ENCODE measurements at places on chromosomes 7 and 10.

DNA sequence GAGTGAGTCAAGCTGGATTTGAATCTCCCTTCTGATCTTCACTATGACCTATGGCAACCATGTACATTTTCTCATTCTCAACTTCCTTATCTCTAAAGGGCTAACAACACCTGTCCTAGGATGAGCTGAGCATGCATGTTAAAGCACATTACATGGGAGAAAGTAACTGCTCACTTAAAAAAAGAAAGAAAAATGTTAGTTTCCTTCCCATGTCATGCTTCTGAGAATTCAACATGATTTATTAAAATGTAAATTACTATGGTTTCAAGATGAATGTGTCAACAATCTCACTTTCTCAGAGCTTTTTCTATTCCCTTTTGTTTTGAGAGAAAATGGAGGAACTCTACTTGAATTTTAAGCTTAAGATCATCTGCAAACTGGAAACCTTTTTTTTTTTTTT lies 295.3 kb downstream of the SKIDA1 start:
- no peak for DNase-seq

GRCh38 chr10:101693651-101693977 lies 1.4 kb downstream of the FBXW4 start:
- DNase-seq, result no peak

DNA sequence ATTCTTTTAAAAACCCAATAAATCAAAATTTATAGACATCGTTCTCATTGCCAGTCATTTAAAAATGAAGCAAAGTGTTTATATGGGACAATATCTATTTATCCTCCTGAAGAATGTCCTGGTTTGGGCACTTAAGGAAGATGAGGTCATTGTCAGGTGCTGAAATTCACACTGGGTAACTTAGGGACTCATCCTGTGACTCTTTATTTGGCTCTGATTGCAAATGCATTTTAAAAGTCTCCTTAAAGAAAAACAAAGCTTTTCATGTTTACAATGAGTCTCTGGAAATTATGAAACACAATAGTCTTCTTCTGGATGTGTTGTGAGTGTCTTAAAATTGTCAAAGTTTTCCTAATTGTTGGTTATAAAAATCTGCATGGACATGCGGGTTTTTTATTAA lies 69.5 kb upstream of the GPR158 start:
- no peak for DNase-seq

- no peak for DNase-seq
Observed at GRCh38 chr7:98626460-98627412, 9.7 kb downstream of the NPTX2 start.

GRCh38 chr10:75395066-75395931 lies 6.3 kb downstream of the ZNF503 start:
- DNase-seq, result no peak

- DNase-seq, result no peak
Observed at GRCh38 chr10:10394933-10395658, 622.6 kb upstream of the CELF2 start.

GRCh38 chr7:140238778-140239652 lies 62.2 kb upstream of the KDM7A start:
- DNase-seq, result no peak

GRCh38 chr7:19400758-19401254 lies 255.6 kb upstream of the FERD3L start:
- no peak for DNase-seq

DNA sequence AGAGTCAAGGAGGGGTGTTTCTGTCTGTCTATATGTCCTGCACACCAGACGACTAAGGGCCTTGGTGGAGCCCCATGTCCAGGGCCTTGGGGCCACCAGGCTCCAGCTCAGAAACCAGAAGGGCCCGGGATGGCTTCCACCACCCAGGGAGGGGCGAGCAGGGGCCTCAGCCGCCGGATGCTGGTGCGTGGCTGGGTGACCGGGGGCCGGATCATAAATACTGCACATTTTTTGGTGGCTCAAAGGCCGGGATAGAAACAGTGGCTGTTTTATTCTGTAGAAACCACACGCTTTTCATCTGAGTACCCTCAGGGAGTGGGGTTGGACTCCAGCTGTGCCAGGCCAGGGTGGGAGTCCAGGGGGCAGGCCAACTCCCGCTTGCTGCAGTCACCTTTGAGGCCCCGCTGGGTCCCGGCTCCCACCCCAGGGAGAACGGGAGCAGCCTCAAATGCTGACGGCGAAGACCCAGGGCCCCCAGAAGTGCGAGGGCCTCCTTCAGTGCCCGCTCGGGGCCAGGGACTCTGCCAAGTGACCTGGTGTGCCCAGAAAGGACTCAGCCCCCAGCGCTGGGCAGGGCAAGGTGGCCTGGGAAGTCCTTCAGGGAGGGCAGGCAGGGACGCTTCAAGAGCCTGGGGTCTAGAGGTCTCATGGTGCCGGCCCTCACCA lies 28.2 kb downstream of the PDGFA start:
- no peak for DNase-seq

- no peak for DNase-seq
Observed at GRCh38 chr10:16652154-16652553, 130.5 kb upstream of the C1QL3 start.

DNA sequence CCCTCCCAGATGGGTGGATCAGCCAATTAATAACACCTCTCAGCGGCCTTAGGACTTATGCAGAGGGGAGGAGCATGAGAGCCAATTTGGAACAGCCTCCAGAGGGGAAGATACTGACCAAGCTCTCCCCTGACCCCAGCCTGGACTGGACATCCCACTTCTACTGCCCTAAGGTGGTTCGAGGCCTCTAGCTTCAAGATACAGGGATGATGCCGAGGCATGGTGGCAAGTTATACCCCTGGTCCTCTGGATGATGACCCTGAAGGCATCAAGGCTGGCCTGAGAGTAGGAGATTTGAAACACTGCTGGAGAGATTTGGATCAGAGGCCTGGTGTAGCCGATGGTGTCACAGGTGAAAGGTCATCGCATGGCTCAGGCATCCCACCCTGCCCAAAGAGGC lies 3.2 kb downstream of the CDH23 start:
- no peak for DNase-seq

DNA sequence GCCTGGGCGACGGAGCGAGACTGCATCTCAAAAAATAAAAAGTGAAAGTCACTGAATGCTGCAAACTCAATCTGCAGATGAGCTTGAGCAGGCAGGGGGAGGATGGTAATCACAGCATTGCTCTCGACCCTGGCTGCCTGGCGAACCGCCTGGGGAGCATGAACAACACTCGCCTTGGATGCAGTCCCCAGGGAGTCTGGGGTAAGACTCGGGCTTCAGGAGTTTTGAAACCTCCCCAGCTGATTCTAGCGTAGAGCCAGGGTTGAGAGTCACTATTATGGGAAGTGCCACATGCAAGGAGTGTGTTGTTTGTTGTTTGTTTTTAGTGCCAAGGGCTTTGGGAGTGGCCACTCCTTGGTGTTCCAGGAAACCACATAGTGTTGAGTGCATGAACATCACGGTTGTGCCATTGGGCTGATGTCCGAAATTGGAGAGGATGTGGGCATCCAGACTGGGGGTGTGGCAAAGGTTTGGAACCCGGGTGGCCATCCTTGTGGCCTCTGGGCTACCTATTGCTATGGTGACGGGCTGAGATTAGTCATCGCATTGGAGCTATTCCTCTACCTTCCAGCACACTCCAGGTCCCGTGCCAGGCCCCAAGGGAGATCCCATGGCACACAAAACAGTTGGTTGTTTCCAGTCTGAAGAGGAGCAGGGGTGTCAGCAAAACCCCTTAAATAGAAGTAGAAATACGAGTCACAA lies 92.6 kb downstream of the RGS10 start:
- no peak for DNase-seq

DNA sequence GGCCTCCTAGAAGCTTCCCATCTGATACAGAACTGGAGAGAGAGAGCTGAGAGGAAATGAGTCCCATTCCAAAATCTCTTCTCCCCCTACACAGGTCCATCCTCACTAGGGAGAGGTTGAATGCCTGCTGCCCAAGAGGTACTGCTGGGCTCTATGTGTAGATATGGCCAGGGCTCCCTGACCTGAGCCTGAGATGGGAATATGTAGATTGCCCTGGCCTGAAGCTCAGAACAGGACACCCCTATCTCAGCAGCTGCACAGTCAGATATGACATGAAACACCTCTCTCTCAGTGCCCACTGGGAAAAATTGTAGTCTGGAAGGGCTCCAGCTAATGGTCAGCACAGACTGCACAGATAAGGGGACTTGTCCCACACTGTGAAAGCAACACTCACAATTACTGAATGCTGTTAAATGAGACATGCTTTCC lies 3.1 kb upstream of the IFIT1B start:
- DNase-seq, result no peak

DNA sequence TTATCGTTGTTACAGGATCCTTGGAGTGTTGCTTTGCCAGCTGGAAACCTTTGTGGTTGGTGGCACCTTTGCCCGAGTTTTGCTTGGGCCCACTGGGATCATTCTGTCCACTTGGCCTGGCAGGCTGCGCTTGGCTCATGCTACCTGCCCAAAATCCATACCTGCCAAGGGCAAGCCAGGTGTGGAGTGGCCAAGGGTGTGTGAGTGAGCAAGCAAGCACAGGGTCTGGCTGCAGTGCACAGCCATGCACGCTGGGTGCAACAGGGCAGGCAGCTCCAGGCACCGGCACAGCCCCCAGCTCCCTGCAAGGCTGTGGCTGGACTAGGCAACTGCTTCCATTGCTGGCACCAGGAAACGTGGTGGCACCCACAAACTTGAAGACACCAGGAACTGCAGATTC lies 421.8 kb downstream of the ARL4A start:
- DNase-seq, result no peak

DNA sequence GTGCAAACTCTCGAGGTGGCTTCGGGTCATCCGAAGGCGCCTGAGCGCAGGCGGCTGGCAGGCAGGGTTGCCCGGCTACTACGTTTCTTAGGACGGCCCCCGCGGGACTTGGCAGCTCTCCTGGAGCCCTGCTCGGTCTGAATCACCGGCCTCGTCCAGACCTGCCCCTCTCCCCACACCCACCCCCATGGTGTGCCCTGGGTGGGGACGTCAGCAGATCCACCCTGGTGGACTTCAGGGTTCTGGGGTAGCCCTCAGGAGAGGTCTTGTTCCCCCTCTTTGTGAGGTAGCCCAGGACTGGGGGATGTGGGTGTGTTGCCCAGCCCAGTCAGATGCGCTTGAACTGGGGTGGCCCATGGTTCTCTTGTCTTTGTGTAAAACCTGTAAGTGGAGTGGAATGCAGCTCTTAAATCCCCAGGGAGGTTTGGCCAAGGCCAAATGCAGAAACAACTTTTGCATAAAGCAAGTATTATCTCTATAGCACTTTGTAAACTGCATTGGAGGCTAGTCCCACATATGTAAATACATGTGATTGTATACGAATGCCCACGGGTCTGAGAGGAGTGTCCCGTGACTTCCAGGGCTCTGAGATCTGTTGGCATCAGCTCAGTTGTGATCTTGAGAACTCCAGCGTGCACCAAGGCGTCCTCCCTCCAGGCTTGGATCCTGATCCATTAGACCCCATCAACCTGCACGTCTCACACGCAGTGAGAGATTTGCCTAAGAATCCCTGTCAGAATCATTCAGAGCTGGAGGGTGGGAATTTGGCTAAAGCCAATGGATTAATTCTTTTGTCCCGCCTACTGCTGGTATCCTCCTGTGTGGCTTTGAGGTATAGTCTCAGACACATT lies 1.8 kb downstream of the PFKFB3 start:
- DNase-seq, result peak; percentile 49

DNA sequence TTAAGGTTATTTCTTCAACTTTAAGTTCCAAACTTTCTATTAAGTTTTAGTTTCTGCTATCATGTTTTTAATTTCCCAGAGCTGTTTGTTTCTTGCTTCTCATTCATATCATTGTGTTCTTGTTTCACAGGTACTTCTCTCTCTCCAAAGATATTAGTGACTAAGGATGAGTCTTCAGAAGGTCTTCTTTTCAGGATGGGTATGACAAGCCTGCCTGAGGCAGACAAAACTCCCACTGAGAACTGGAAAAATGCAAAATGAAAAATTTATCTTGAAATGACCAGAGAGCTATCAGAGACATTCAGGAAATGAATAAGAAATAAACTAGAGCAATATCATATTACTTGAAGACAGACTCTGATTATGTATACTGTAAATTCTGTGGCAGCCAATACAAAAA lies 110.8 kb upstream of the EGFR start:
- peak; percentile 17 for DNase-seq

DNA sequence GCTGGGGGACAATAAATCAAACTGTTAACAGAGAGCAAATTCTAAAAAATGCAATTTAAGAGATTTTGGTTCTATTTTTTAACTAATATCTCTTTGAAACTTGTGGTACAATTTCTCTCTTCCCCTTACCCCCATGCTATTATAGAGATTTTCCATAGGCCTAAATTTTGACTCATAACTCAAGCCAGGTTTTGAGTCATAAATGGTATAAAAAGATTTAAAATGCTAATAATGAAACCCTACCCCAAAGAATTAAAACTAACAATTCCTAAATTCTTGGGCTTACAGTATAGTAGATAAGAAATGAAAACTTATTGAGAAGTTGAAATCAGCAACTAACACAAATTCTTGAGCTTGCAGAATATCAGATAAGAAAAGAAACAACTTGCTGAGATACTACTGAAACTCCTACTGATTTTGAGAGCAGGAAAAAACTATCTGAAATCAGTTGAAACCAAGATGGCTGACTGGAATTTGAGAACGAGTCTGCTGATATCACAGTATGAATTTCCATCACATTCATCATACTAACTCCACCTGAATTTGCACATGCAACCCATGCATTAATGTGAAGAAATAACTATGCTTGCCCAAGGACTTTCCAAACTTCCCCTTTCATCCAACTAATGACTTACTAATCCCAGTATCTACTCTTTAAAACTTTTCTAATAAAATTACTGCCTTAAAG lies 36.3 kb downstream of the POT1 start:
- DNase-seq, result no peak

GRCh38 chr7:96016056-96016586 lies 243.8 kb downstream of the DYNC1I1 start:
- DNase-seq, result no peak

DNA sequence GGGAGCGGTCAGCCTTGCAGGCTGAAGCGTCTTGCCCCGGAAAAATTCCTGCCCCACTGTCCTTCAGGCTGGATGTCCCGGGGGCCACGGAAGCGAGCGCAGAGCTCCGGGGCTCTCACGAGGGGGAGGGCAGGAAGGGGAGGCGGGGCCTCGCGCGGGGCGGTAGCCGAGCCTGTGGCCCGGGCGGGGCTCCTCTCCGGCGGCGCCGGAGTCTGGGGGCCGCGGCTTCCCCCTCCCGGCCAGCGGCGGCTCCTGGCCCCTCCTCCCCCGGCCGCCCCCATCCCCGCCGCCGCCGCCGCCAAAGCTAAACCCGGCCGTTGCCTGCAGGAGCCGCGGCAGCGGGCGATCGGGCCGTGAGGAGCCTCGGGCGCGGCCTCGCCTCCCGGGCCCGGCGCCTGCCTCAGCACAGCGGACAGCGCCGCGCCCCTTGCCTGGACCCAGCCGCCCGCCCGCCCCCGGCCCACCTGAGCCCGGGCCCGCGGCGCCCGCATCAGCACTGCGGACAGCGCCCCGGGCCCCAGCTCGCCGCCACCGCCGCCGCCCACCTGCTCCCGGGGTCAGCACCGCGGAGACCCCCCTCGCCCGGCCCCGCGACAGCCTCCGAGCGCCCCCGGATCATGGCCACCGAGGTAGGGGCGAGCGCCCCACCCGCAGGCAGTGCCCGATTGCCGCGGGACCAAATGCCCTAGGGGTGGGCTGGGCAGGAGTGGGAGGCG lies at the start of gene GOLGA7B:
GOLGA7B (plus strand) TSS at position 157 of the 716 bp plus-strand sequence; CDS start at position 618, 461 bp downstream.
- no peak for DNase-seq

GRCh38 chr7:77651575-77652162 lies 44.6 kb upstream of the RSBN1L start:
- DNase-seq, result no peak

GRCh38 chr10:62594093-62594520 lies 210.4 kb upstream of the ADO start:
- no peak for DNase-seq

- DNase-seq, result no peak
Observed at GRCh38 chr7:32858648-32859047, 32.9 kb downstream of the KBTBD2 start.
